Gastrocnemius medialis (tissue), 4 donors: ENCODE measurements at places on chromosomes 2 and 18. TPM values are rescaled to one million over a fixed set of nuclear protein-coding genes. Genes with fewer than 3 reads are reported as not detected.

The NEB gene
- 6,824 TPM for total RNA-seq

DNA sequence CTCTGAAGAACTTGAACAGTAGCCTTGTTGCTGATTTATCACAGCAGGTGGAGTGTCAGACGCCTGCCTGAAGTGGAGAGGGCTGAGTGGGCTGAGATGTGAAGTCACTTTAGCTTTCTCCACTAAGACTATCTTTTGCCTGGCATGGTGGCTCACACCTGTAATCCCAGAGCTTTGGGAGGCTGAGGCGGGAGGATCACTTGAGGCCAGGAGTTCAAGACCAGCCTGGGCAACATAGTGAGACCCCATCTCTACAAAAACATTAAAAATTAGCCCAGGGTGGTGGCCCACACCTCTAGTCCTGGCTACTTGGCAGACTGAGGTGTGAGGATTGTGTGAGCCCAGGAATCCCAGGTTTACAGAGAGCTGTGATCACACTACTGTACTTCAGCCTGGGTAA, 60.6 kb upstream of the TTC39C start:
- no peak overlapping the region for H3K27ac ChIP-seq
- no peak for DNase-seq
- no peaks in the 10 kb centered on the region for H3K27me3 ChIP-seq
- no peaks in the 10 kb centered on the region for H3K4me1 ChIP-seq
- H3K36me3 ChIP-seq: no peaks in the 10 kb centered on the region

DNA sequence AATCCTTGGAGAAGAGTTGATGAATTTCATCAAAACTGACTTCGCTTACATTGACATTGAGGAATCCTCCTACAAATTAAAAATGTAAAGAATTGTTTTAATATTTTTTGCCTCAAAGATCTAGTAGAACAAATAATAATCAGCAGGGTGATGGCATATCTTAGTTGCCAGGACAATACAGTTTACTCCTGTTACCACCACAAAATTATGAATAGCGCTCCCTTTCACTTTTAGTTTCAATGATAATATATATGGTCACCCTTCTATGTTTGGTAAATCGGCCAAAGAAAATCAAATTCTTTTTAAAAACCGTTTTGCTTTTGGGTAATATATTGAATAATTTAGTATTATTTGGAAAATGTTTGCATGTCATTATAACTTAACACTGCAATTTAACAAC, 39.0 kb downstream of the B4GALT6 start:
- no peak overlapping the region for H3K4me3 ChIP-seq
- no peaks in the 10 kb centered on the region for H3K27me3 ChIP-seq
- no peaks in the 10 kb centered on the region for H3K4me1 ChIP-seq
- DNase-seq: no peak
- H3K27ac ChIP-seq: no peak overlapping the region

DNA sequence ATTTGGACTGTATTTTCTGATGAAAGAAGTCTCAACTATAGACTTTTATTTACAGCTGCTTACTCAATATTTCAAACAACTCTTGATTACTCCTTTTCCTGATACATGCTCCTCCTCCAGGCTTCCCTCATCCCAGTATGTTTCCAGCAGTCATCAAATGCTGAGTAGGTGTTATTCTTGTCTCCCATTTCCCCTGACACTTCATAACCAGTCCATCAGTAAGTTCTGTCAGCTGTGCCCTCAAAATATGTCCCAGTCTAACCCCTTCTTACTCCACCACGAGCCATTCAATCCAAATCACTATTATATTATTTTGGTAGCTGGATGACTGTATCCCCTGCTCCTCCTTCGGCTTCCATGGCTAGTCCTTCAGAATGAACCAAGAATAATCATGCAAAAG, 189.1 kb upstream of the DTNA start:
- H3K36me3 ChIP-seq: no peaks in the 10 kb centered on the region
- H3K4me1 ChIP-seq: peaks cover 25% of the 10 kb centered on the region
- H3K27me3 ChIP-seq: no peaks in the 10 kb centered on the region
- DNase-seq: no peak
- H3K27ac ChIP-seq: no peak overlapping the region

The MAP3K19 gene
- not detected for total RNA-seq

The CD207 gene
- total RNA-seq: not detected

The MDH1B gene
- total RNA-seq: 0.13 TPM

DNA sequence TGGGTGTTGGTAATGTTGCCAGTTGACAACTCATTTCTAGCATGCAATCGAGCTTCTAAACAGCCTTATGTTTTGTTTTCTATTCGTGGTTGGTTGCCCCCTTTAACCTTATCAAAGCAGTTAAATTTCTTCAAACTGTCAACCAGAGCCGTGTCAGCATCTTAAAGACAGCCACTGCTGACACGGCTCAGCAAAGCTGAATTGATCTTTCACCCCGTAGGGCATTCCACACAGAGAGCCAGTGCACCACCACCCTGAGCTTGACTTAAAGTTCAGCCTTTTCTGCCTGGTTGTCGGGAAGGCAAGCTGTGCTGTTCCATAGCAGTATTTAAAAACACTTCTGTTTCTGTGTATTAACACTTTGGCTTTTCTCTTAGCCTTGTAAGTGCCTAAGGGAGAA, 355.0 kb upstream of the CHST9 start:
- no peak overlapping the region for H3K27ac ChIP-seq
- DNase-seq: no peak
- peaks cover 8% of the 10 kb centered on the region for H3K4me1 ChIP-seq
- H3K27me3 ChIP-seq: no peaks in the 10 kb centered on the region

DNA sequence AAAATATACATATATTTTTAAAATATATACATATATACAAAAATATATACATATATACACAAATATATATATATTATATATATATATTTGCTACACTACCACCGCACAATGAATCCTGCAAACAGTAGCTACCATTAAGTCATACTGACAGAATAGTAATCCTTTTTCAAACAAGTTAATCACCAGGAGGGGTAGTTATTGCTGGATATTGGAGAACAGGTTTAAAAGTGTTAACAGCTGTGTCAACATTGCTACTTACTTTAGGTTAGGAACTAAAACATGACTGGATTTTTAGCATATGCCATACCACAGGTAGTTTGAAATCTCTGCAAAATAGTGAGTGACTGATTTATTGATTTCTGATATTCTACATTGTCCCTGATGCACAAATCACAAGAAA, 529.1 kb upstream of the CDH7 start:
- no peak overlapping the region for H3K4me3 ChIP-seq
- H3K27me3 ChIP-seq: no peaks in the 10 kb centered on the region
- H3K36me3 ChIP-seq: no peaks in the 10 kb centered on the region
- H3K27ac ChIP-seq: no peak overlapping the region

The CYP27A1 gene
- 56.3 TPM for total RNA-seq
